ENCODE measurements at places on chromosomes 6 and 20. TPM values are rescaled to one million over a fixed set of nuclear protein-coding genes. Genes with fewer than 3 reads are reported as not detected.

- peaks cover 39% of the 10 kb centered on the region for H3K4me1 ChIP-seq
- peak within 1 kb of the TSS; percentile 59 for H3K4me3 ChIP-seq
- peaks cover 29% of the 10 kb centered on the region for H3K27me3 ChIP-seq
- no peak for DNase-seq
- H3K36me3 ChIP-seq: no peaks in the 10 kb centered on the region
Observed at GRCh38 chr6:3227363-3228045, at the start of gene TUBB2B. Gene TUBB2B, minus strand, starts transcription at chr6:3227653. Its CDS starts 110 bp downstream, at chr6:3227543.

GRCh38 chr6:68695838-68696237, 60.8 kb downstream of the ADGRB3 start:
- DNase-seq: no peak
- H3K27me3 ChIP-seq: no peaks in the 10 kb centered on the region
- no peaks in the 10 kb centered on the region for H3K36me3 ChIP-seq

DNA sequence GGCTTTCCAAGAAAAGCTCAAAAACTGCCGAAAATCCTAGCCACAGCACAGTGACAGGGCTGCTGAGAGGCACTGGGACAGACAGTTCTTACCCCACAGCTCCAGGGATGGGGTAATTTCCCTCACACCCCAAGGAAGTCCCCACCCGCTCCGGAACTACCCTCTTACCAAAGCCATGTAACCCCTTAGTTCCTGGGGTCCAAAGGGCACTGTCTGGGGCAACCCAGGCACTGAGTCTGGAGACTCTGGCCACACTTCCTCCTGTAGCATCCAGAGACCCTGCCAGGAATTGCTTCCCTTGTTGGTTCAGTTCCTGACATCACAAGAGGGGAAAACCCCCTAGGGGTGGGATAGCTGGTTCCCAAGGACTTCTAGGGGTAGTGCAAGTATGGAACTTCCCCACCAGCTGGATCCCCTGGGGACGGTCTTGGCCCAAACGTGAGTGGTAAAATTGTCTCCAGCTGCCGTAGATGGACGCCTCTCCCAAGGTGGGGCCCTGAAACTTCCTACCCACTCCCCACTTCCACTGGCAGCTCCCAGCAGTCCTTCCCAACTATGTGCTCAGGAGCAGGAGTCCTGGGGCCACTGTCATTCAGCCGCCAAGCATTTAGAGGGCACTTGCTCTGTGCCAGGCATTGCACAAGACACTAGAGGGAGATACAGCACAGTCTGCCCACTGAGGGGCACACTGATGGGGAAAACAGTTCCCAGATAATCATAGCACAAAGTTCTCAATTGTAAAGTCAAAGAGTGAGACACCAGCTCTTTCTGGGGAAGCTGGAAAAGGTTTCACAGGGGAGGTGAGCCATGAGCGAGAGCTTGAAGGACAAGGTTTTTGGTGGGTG, 17.2 kb upstream of the HCK start:
- H3K27me3 ChIP-seq: no peaks in the 10 kb centered on the region
- no peak overlapping the region for H3K4me3 ChIP-seq
- no peak for DNase-seq
- H3K4me1 ChIP-seq: peaks cover 28% of the 10 kb centered on the region

DNA sequence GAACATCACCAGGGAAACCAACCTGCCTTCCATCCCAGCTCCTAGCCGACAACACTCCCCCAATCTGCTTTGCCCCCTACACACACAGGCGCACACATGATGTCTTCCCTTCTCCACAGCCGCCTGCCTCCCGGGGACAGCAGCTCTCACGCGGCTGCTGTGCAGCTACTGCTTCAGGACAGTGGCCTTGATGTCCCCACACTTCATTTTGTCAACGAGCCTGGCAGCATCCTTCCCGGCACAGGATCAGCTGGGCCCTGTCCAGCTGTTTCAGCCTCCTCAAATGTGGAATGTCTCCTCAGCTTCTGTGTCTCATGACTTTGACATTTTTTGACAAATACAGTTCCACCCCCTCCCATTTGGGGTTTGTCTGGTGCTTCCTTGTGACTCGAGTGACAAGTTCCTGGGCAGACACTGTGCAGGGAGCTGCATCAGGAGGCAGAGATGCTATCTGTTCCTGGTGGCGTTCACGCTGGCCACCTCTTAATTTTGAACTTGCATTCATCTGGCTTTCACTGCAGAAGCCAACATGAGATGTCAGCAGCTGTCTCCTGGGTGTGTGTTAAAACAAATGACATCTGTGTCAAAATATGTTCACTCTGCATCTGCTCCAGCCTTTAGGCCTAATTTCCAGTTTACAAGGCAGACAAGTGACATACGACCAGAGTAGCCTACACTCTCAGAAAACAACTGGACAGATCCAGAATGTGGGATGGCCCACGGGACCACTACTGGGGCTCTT, 57.2 kb downstream of the GINS1 start:
- H3K27me3 ChIP-seq: no peaks in the 10 kb centered on the region
- no peak for DNase-seq
- no peak overlapping the region for H3K4me3 ChIP-seq

- H3K27me3 ChIP-seq: no peaks in the 10 kb centered on the region
- H3K4me1 ChIP-seq: peaks cover 66% of the 10 kb centered on the region
- no peak overlapping the region for H3K4me3 ChIP-seq
- H3K27ac ChIP-seq: peak overlapping the region; percentile 19
- no peak for DNase-seq
Observed at GRCh38 chr6:158796353-158796752, 22.8 kb downstream of the EZR start.

- peaks cover 51% of the 10 kb centered on the region for H3K4me1 ChIP-seq
- H3K27ac ChIP-seq: peak overlapping the region; percentile 43
- H3K4me3 ChIP-seq: no peak overlapping the region
- H3K27me3 ChIP-seq: no peaks in the 10 kb centered on the region
- DNase-seq: no peak
Observed at GRCh38 chr20:57474816-57475215, 50.1 kb downstream of the CTCFL start.

DNA sequence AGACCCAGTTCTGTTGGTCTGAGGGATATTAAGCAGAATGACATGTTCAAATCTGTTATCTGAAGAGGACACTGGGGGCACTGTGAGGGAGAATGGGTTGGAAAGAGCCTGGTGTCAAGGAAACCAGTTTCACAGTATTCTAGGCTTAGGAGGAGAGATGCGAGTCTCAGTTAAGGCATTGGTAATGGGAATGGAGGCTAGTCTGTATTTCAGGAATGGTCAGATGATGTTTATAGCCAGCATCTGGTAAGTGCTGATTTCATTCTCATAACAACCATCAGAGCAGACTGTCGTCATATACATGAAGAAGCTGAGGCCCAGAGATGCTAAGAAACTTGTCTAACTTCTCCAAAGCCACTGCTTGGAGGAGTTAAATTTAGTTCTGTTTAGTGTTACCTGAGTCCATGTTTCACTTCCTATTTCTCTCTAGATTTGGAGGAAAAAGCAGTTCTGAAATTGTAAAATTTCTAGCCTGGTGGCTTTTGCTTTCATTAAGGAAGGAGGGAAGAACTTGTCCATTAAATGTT, 242.0 kb downstream of the ARID1B start:
- no peak for DNase-seq
- H3K27ac ChIP-seq: peak overlapping the region; percentile 62
- peak overlapping the region; percentile 54 for H3K4me3 ChIP-seq
- H3K27me3 ChIP-seq: no peaks in the 10 kb centered on the region

- peaks cover 36% of the 10 kb centered on the region for H3K4me1 ChIP-seq
- no peaks in the 10 kb centered on the region for H3K27me3 ChIP-seq
- DNase-seq: no peak
- H3K4me3 ChIP-seq: no peak overlapping the region
Observed at GRCh38 chr6:13357551-13358075, 29.3 kb upstream of the TBC1D7 start.

- peaks cover 5% of the 10 kb centered on the region for H3K4me1 ChIP-seq
- no peak for DNase-seq
- H3K36me3 ChIP-seq: no peaks in the 10 kb centered on the region
- H3K4me3 ChIP-seq: no peak within 1 kb of the TSS
Observed at GRCh38 chr20:31845300-31845863, at the start of gene FOXS1. Gene FOXS1, minus strand, starts transcription at chr20:31845604. Its CDS starts 62 bp downstream, at chr20:31845542.

DNA sequence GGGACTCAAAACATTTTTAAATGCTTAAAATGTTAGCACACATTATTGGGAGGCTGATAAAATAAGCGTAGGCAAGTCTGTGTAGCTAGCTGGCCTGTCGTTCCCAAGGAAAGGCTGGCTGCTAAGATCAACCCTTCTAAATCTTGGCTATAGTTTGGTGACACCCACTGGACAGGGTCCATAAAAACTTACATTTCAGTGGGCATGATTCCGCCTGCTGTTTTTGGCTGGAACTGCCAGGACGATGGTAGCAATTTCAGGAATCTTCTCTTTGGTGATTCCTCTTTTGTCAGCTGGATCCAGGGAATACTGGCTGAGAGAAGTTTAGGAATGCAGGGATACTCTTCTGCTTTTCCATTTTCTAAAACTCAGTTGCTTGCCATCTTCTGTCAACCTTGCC, 162.2 kb downstream of the NKAIN2 start:
- DNase-seq: no peak
- no peaks in the 10 kb centered on the region for H3K36me3 ChIP-seq
- H3K27ac ChIP-seq: no peak overlapping the region
- no peaks in the 10 kb centered on the region for H3K27me3 ChIP-seq

DNA sequence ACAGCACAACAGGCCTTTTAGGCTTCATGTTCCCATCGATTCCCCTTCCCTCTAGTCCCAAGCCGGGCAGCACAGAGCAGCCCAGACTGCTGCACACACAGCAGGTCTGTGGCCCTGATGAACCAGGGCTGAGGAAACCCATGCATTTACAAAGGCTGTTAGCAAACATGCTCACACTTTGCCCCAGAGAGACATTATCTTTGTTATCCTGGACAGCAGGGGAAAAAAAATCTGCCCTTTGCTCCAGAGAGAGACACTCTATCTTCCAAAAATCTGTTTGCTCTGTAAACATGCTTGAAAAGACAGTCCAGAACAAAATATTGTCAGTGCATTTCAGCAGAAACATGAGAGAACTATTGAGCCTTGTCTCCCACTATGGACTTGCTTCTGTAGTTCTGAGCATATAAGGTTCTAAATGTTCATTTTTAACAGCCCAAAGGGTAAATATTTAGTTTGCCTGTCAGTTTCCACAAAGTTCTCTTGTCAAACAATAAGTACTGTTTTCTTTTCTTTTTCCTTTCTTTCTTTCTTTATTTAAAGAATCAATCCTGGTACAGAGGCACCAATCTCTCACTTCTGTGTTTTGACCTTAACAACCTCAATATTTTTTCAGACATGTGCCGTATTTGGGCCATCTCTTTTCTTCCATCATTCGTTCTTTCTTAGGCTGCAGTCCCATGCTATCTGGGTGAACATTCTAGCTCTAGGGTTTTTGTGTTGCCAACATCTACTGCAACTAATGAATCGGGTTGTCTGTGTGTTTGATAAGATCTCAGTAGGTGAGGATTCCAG, 468.0 kb downstream of the EPM2A start:
- no peak overlapping the region for H3K27ac ChIP-seq
- H3K4me1 ChIP-seq: no peaks in the 10 kb centered on the region
- no peaks in the 10 kb centered on the region for H3K36me3 ChIP-seq
- no peaks in the 10 kb centered on the region for H3K27me3 ChIP-seq
- H3K4me3 ChIP-seq: no peak overlapping the region

- peaks cover 7% of the 10 kb centered on the region for H3K27me3 ChIP-seq
- H3K27ac ChIP-seq: no peak overlapping the region
- H3K36me3 ChIP-seq: no peaks in the 10 kb centered on the region
- no peak for DNase-seq
Observed at GRCh38 chr20:57831326-57831992, 121.6 kb upstream of the PMEPA1 start.

DNA sequence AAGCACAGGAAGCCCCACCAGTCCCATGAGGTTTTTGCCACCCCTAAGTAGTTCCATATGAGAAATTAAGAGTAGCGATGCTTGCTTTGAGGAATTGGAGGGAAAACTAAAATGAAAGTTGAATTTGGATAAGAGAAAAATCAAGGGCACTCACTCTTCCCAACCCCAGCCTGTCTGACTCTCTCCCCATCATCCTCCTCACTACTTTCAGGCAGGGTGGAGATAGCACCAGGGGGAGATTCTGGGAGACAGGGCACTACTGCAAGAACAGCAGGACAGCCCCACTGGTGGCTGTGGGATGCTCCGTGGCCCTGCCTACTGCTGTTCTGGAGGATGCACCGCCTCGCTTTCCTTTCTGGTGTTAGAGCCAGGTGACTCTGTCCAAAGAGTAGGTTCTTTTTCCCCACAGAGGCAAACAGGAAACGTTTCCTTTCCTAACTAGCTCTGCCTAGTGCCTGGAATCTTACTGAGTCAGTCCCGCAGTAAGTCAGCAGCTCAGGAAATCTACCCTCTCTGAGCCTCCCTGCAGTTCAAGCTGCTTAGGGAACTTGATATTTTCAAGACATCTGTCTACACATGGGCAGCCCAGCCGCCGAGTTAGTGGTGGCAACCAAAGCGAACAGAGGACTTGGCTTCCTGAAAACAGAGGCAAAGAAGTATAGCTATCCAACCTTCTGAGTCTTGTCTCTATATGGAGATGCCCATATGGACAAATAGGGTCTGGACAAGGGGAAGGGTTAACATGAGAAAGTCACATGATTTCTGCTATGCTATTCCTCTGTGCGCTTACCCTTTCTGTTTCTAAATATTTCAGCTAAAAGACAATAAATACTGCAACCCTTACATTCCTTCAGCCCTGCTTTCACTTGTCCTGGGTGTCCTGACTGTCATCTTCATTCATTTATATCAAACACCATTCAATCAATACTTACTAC, 11.4 kb downstream of the HLA-E start:
- H3K4me1 ChIP-seq: peaks cover 9% of the 10 kb centered on the region
- H3K27me3 ChIP-seq: no peaks in the 10 kb centered on the region
- DNase-seq: no peak
- no peak overlapping the region for H3K27ac ChIP-seq

DNA sequence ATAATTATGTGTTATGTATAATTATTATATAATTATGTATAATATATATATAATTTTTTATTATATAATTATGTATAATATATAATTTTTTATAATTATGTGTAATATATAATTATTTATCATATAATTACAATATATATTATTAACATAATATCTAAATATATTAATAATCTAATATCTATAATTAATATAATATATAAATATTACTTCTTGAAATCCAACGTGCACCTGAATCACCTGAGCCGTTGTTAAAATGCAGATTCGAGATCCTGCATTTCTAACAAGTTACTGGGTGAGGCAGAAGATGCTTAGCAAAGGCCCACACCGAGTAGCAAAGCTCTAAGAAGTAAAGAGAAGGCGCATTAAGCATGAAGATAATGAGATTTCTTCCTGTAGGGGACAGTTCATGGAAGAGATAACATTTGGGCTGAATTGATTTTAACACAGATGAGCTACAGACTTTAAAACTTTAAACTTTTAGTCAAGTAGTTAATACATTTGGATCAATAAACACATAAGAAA, 406.4 kb upstream of the PLCB4 start:
- no peaks in the 10 kb centered on the region for H3K27me3 ChIP-seq
- no peaks in the 10 kb centered on the region for H3K36me3 ChIP-seq
- DNase-seq: no peak
- no peak overlapping the region for H3K27ac ChIP-seq

GRCh38 chr6:151445482-151445881, 6.4 kb downstream of the RMND1 start:
- no peaks in the 10 kb centered on the region for H3K36me3 ChIP-seq
- H3K27ac ChIP-seq: no peak overlapping the region
- no peak for DNase-seq
- H3K4me1 ChIP-seq: peaks cover 8% of the 10 kb centered on the region

The CLPSL2 gene
- not detected for polyA plus RNA-seq

The CD93 gene
- 0.30 TPM for polyA plus RNA-seq

The ALDH8A1 gene
- polyA plus RNA-seq: not detected

The SLC13A3 gene
- 0.09 TPM for polyA plus RNA-seq

The ID1 gene
- 0.83 TPM for polyA plus RNA-seq

The AVP gene
- polyA plus RNA-seq: not detected

The TCP11 gene
- polyA plus RNA-seq: not detected

The AFG1L gene
- 7.3 TPM for polyA plus RNA-seq

The C20orf202 gene
- polyA plus RNA-seq: not detected

The SAMHD1 gene
- 37.8 TPM for polyA plus RNA-seq

The SLC22A1 gene
- not detected for polyA plus RNA-seq

The PTGIS gene
- not detected for polyA plus RNA-seq
